ENCODE measurements at places on chromosomes 2 and 18. TPM values are rescaled to one million over a fixed set of nuclear protein-coding genes. Genes with fewer than 3 reads are reported as not detected.

EVX2 gene
- total RNA-seq: not detected

SPATA3 gene
- total RNA-seq: 0.53 TPM

LRRTM4 gene
- not detected for total RNA-seq

CTLA4 gene
- total RNA-seq: 245 TPM

DNA sequence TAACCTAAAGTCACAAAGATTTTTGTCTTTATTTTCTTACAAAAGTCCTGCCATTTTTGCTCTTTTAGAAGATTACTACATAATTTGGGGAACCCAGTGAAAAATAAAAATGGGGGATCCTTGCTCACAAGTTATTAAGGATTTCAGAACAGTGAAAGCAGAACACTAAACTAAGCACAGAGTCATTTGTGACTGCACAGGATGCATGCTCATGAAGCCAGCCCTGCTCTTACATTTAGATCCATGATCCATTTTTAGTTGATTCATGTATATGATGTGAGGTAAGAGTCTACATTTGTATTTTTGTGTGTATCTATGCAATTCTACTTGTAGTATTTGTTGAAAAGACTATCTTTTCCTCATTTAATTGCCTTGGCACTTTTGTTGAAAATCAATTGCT lies 21.8 kb downstream of the SP140L start:
- DNase-seq: no peak
- H3K4me1 ChIP-seq: peaks cover 72% of the 10 kb centered on the region
- H3K27ac ChIP-seq: peak overlapping the region; percentile 92
- H3K27me3 ChIP-seq: no peaks in the 10 kb centered on the region

DNA sequence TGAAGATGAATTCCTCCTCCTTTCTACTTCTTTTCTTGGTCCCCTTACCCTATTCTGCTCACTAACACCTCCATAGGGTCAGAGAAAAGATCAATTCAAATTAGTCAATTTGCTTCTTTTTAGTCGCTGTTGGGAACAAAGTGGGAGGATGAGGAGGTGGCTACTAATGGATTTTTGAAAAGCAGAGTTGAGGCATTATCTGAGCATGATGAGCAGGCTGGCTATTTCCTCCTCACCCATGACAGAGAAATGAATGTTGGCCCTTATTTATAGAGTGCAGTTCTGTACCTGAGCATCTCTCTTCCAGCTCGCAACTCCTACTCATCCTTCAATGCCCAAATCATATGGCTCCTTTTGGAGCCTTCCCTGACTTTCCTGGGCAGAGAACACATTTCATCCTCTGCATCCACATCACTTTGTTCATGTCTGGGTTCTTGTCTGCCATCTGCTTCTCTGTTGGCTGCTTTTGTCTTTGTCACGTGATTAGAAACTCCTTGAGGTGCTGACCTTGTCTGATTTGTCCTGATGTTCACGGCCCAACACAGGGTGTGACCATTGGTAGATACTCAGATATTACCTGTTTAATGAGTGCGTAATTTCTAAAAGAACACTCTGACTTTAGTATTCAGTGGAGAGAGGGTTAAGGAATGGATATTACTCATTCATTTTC lies 45.9 kb downstream of the CYRIA start:
- no peaks in the 10 kb centered on the region for H3K36me3 ChIP-seq
- H3K27me3 ChIP-seq: peaks cover 4% of the 10 kb centered on the region
- peaks cover 20% of the 10 kb centered on the region for H3K4me1 ChIP-seq
- DNase-seq: no peak

GRCh38 chr18:79630281-79631095 lies 49.1 kb upstream of the CTDP1 start:
- no peaks in the 10 kb centered on the region for H3K36me3 ChIP-seq
- H3K27me3 ChIP-seq: peaks cover 4% of the 10 kb centered on the region
- peaks cover 3% of the 10 kb centered on the region for H3K4me1 ChIP-seq
